Adipocyte (in vitro differentiated cells): ENCODE measurements at places on chromosomes 13 and 19.

- no peak for DNase-seq
Measured at GRCh38 chr13:106523576-106523975, 11.9 kb downstream of the EFNB2 start.

- no peak for DNase-seq
Measured at GRCh38 chr13:39893808-39894207, 238.3 kb downstream of the COG6 start.

DNA sequence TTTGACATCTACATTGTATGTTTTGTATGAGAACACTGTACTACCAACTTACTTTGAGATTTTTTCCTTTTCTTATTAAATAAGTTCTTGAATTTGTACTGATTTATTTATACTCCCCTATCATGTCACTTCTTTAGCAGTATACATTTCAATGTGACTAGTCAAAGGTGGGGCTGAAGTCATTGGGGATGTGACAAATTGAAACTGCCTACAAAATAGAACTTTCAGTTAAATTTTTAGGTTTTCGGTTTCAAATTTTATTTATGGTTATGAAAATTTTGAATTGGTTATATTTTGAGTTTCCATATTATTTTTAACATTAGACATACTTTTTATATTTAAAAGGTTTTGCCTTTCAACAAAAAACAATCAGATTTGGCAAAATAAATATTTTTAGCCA is 221.6 kb downstream of the NBEA start:
- DNase-seq: no peak

DNA sequence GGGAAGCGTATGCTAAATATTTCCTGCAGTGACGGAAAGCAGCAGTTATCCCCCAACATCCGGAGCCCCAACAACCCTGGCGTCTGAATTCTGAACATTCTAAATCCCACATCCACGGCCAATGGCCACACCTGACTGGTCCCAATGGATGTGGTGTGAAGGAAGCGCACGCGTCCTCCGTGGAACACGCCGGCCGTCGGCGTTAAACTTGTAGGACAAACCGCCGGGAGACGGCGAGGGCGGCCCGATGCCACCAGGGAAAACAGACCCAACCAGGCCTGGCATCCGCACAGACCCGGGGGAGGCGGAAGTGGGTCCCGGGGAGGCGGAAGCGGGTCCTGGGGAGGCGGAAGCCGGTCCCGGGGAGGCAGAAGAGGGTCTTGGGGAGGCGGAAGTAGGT is 3.2 kb downstream of the SHC2 start:
- no peak for DNase-seq

DNA sequence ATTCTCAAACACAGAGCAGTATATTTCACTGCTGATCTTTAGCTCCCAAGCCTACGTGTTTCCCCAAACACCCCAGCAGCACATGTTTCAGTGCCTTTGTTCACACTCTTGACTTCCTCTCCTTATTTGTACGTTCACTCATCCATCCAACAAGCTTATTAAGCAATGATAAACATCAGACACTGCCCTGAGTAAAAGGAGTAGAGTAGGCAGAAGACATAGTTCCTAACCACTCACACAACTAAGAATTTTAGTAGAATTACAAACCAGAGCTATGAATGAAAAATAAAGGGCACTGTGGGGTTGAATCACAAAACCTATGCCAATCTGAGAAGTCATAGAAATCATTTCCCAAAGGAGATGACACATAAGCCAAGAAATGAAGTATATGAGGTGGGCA is 213.5 kb downstream of the DIAPH3 start:
- DNase-seq: no peak

- DNase-seq: no peak
Measured at GRCh38 chr13:51997641-51998330, 13.5 kb downstream of the ATP7B start.

- DNase-seq: no peak
Measured at GRCh38 chr13:110297011-110297410, 9.9 kb downstream of the COL4A1 start.

DNA sequence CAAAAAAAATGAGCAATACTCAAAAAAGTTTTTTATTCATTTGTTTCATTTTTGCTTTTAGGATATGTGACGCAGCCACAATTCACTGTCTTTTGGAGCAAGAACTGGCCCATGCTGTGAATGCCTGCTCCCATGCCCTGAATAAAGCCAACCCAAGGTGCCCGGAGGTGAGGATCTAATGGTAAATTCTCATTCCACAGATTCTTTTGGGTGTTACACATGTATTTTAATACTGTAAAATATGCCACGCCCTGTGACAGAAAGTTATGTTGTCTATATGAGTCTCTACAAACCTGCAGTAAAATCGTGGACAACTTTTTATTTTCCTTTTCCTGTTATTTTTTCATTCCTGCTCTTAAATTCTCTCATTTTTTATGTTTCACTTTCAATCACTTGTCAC is 57.5 kb upstream of the AKAP11 start:
- no peak for DNase-seq

DNA sequence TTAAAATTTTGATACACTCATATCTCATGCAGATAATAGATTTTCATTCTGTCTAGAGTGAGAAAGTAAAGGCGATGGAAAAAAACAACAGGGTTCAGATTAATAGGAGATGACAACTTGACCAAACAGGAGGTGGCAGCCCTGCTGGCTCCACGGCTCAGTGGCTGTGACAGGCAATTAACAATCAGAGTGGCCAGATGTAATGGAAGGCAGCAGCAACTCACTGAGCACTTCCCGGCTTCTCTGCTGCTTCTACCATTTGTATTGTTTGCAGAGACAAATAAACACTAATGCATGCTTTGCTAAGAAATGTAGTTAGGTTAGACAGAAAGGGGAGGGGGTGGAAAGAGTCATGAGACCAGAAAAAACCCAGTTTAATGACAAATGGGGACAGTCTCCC is 473.0 kb upstream of the SLC10A2 start:
- no peak for DNase-seq

GRCh38 chr13:29125934-29126424 is 305.8 kb downstream of the MTUS2 start:
- DNase-seq: no peak

- DNase-seq: peak; percentile 77
Measured at GRCh38 chr13:101930331-101930730, 471.5 kb downstream of the FGF14 start.

DNA sequence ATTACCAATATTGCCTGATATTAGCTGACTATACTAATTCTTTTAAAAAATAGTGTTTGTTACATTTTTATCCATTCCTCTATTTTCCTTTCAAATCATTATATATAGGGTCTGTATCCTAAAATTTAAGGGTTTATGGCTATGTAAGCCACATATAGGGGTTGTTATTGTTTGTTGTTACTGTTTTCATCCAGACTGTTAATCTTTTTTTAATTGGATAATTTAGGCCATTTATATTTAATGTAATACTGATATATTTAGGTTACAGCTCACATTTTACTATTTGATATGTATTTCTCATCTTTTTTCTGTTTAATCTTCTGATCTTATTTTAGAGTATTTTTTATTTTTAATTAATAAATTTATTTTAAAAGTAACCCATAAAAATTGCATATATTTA is 487.1 kb upstream of the SGCG start:
- DNase-seq: no peak

GRCh38 chr19:51137792-51138425 is 4.2 kb upstream of the SIGLEC7 start:
- no peak for DNase-seq

DNA sequence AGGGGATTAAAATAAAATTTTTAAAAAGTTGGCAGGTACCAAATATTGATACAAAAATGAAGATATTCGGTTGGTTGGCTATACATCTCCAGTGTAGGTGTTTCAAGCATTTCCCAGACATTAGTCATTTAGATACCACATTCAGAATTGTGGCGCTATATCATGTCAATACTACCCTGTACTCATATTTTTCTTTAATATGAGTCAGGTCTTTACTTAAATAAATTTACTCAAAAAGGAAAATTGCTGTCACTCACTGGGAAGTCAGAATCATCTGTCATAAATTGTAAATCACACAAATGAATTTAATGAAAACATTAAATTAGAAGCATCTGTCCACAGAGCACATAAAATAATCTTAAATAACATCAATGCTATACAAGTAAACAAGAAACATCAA is 134.2 kb downstream of the TSHZ3 start:
- DNase-seq: no peak

GRCh38 chr19:10454267-10454666 is 33.9 kb downstream of the PDE4A start:
- DNase-seq: peak; percentile 14

DNA sequence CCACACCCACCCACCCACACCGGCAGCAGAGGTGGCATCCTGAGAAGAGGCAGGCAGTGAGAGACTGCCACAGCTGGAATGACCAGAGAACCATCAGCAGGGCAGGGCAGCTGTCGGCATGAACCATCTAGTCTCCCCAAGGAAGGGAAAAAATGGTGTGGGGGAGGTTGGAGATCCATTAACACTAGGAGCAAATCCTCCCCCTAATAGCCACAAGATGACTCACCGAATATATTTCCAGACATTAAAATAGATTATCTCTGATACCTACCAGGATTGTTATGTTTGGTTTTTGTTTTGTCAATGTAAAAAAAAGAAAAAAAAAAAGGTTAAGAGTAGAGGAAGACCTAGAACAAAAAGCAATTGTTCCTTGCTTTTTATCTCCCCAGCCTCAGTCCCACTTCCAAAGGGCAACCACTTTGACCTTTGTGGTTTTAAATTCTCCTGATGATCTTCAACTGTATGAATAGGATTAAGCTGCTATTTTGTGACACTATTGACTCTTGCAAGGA is 34.2 kb downstream of the THSD1 start:
- no peak for DNase-seq

DNA sequence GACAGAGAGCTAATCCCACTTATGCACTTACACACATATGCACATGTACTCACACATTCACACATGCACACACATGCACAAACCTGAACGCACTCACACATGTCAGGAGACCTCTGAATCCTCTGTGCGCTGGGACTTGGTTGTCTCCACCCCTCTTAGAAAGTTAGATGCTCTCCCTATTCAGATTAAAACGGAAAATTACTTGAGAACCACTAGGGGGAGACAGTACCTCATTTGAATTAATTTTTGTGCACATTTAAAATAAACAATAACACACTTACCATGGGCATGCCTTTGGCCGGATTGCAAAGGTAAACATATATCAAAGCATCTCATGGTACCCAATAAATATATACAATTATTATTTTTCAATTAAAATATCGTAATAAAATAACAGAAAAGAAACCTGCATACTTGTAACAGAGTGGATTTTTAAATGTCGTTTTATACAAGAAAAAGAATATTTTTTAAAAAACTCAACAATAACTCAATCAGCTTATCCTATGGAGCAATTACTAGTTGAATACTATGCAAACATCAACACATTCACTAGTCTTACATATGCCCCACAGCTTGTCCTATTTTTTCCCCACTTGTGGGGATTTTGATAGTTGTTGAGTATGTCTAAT is 9.5 kb upstream of the LILRB4 start:
- peak; percentile 38 for DNase-seq

- no peak for DNase-seq
Measured at GRCh38 chr13:83845106-83845505, 37.2 kb downstream of the SLITRK1 start.

DNA sequence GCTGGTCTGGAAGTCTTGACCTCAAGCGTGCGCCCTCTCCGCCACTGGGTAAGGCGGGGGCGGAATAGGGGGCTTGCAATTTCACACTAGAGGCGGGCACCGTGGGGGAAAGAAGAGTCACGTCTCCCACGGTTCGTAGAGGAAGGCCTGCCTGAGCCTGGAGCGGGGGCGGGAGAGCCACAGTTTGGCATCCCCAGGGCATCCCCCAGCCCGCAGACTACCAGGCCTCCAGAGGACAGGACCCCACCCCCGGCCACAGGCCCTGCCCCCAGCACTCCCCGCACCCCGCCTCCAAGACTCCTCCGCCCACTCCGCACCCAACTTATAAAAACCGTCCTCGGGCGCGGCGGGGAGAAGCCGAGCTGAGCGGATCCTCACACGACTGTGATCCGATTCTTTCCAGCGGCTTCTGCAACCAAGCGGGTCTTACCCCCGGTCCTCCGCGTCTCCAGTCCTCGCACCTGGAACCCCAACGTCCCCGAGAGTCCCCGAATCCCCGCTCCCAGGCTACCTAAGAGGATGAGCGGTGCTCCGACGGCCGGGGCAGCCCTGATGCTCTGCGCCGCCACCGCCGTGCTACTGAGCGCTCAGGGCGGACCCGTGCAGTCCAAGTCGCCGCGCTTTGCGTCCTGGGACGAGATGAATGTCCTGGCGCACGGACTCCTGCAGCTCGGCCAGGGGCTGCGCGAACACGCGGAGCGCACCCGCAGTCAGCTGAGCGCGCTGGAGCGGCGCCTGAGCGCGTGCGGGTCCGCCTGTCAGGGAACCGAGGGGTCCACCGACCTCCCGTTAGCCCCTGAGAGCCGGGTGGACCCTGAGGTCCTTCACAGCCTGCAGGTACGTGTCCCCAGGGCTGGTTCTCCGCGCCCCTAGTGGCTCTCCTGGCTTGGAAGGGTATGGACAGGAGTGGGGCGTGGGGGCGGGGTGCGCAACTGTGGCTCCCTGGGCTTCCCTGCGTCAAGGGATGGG is at the start of gene ANGPTL4:
ANGPTL4 (plus strand) TSS at position 353 of the 969 bp plus-strand sequence; CDS start at position 520, 167 bp downstream.
- DNase-seq: peak; percentile 94

DNA sequence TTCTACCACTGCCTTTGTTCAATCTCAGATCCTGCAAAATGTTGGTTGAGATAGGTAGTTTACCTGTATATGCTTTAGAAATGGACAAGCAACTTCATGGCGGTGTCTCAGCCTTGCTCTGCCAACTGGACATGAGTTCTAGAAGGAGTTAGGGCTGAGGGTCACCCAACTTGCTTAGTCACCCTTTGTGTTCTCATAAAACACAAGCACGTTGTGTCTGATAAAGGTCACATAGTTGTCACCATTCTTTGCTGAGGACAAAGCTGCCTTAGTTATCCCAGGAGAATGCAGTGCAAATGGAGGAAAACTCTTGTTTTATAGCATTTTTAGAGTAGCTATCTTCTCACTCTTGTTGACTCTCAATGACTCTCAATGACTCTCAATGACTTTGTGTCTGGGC is 218.4 kb upstream of the TMTC4 start:
- no peak for DNase-seq

DNA sequence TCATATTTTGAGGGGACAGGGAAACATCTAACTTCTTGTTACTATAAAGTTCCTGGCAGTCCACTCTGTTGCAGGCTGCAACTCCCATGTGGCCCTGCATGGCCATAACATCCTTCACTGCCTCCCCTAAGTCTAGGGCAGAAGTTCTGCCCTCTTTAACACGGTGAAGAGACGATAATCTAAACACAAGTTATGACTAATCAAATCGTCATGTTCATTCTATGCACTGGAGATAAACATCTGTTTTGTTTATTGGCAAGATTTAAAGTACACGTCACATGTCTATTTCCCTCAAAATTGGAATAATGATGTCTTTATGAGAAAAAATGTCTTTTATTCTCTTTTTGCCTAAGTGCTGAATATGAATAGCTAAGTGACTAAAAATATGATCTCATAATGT is 1629.4 kb downstream of the PCDH9 start:
- DNase-seq: peak; percentile 60

DNA sequence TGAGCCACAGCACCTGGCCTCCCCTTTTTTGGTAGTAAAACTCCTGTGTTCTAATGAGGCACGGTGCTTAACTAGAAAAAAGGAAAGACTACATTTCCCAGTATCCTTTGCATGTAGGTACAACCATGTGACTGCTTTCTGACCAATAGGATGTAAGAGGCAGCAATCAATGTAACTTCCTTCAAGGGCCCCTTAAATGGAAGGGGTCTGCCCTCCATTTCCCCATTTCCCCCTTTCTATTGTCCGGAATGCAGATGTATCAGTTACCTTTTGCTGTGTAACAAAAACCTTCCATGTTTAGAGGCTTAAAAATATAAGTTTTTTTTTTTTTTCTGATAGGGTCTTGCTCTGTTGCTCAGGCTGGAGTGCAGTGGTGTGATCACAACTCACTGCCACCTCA is 2.2 kb downstream of the GPR32 start:
- peak; percentile 22 for DNase-seq
